ACHN (cell line): ENCODE measurements at places on chromosomes 3 and 15.

- peak; percentile 16 for DNase-seq
Observed at GRCh38 chr15:83697716-83698115, 43.8 kb downstream of the ADAMTSL3 start.

GRCh38 chr3:126402666-126403302 lies 8.1 kb downstream of the CFAP100 start:
- DNase-seq: no peak

DNA sequence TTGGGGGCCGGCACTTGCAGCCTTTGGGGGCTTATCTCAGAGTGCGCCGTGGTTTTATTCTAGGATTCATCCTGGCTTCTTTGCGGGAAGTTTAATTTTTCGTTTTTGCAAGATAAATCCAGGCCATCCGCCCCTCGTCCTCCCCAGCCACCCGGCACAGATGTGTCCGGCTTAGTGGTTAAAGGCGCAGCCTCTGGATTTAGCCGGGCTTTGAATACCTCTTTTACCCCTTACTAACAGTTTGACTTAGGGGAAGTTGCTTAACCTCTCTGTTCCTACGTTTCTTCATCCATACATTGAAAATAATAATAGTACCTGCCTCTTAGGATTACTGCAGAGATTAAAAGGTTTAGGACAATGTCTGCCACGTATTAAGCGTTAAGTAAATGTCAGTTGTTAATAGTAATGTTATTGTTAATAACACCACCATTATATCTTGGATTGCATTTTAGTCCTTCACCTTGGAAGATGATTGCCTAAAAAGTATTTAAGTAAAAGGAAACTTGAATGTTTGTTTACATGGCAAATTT lies 714 bp downstream of the ECT2 start:
- peak; percentile 32 for DNase-seq

DNA sequence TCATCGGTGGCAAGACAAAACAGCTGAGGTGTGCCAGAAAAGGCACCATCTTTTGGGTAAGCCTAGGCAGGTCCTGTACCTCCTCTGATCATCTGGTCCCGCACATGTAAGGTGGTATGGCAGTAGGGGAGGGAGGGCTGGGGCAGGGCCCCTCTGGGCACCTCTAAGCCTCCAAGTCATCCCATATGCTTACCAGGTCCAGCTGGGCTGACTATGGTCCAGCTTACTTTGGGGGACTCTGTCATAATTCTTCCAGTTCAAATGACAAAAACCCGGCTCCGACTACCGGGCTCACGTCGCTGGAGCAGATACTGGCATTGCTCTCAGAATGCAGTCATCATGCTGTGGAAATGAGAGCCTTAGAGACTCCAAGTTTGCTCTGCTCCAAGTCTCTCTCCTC lies 1.9 kb upstream of the RAB6B start:
- DNase-seq: no peak

DNA sequence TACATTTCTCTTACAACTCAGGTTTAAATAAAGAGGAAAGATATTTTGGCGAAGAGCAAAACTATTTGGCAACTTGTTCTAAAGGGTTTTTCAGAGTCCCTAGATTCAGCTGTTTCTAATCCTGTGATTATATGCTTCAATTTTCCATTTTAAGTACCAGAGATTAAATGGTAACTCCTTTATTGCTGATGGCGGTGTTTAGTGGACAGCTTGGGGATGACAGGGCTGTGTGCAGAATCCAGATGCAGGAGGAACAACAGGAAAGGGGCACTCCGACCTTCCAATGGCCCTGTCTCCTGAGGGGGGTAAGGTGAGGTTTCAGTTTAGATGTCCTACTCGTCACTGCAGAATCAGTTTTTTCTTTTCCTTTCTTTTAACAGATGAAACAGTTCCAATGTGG lies 405.0 kb downstream of the PDCD6IP start:
- DNase-seq: no peak

- no peak for DNase-seq
Observed at GRCh38 chr3:116102037-116102436, 343.2 kb downstream of the LSAMP start.

DNA sequence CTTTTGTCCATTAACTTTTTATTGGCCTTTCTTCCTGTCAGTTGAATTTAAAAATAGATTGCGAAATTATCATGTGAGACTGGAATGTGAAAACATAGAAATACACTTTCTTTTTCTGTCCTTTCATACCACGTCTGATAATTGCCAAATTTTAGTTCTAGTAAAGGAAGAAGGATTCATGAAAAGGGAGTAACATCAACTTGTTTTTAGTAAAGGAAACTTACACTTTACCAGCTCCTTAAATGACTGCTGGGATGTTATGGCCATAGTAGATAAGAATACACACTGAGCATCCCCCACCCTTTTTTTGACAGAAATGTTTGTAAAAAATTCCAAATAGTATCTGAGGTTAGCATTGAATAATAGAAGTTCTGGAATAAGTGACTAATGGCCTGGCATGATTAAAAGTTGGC lies 137.9 kb downstream of the NEO1 start:
- DNase-seq: no peak

- DNase-seq: no peak
Observed at GRCh38 chr3:156792945-156793344, 33.2 kb upstream of the LEKR1 start.

DNA sequence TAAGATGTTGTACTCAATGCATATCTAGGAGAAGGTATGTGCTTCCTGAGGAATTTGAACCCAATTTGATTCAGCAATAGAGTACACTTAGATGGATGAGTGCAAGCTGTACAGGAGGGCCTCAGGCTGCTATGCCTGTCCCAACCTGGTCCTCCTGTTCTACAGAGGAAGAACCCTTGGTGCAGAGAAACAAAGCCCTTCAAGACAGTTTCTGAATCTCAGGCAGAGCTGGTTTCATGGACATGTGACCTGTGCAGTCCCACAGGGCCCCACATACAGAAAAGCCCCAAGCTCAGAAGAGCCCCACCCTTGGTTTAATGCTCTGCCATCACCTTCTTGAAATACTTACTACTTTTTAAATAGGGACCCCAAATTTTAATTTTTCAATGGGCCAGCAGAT lies 15.3 kb downstream of the FOXP1 start:
- DNase-seq: no peak

DNA sequence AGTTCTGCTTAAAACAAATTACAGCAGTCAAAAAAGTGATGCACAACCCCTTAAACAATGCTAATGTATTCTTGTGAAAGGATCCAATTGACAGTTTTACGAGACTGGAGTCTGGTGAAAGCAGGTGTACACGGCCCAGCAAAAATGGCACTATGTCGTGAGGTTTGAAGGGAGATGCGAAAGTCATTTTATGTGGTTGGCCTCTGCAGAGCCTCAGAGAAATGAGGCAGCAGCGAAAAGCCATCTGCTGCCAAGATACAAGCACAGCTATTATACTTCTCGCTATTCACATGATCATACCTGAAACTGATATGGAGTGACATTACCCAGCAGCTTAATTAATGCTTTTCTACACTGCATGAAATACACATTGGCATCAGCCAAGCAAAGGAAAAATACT lies 36.4 kb downstream of the MECOM start:
- DNase-seq: no peak

DNA sequence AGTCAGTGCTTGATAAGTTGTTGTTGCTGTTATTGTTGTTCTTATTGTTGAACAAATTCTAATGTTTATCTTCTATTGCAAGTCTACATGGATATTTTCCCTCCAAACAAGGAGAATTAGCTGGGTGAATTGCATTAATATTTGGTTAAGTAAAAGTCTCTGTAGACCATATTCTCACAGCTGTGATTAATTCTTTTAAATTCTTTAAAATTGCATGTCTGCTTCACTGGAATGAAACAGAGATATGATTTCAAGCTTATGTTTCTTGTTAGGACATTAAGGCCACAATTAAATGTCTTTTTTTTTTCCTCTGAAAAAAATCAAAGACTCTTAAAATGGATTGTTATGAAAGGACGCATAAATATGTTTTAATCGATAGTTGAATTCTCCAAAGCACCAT lies 153.4 kb downstream of the EBLN2 start:
- DNase-seq: no peak

DNA sequence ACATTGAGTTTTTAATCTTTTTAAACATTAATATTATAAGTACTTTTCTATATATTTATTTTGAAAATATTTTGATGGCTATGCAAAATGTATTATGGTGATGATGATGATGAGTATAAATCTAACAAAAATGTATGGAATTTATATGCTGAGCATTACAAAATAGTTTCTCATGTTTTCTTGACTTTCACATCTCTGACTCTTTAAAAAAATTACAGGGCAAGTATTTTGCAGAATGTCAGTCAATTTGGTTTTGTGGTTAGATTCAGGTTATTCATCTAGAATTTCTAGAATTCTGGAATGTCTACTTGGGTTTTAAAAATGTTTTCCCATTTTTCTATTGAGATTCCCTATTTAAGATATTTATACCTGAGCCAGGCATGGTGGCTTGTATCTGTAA lies 41.7 kb upstream of the ANP32A start:
- DNase-seq: no peak

GRCh38 chr15:27902680-27903385 lies 196.3 kb downstream of the OCA2 start:
- DNase-seq: no peak

DNA sequence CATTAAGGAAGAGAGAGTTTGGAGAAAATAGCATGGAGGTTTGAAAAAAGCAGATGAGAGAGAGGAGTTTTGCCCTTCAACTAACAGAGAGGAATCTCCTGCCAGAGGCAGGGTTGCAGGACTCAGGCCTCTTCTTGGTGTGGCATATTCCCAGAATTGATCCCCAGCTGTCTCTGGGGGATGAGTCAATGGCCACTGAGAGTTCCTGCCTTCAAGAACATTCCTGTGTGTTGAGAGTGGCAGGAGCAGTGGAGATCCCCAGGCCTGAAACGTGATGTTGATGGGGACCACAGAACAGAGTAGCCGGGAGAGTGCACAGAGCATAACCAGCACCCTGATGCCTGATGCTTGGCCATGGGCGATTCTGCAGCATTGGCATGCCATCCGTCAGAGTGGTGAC lies 348.4 kb upstream of the THBS1 start:
- DNase-seq: peak; percentile 19

GRCh38 chr3:127770671-127771355 lies 51.5 kb downstream of the MGLL start:
- DNase-seq: no peak

DNA sequence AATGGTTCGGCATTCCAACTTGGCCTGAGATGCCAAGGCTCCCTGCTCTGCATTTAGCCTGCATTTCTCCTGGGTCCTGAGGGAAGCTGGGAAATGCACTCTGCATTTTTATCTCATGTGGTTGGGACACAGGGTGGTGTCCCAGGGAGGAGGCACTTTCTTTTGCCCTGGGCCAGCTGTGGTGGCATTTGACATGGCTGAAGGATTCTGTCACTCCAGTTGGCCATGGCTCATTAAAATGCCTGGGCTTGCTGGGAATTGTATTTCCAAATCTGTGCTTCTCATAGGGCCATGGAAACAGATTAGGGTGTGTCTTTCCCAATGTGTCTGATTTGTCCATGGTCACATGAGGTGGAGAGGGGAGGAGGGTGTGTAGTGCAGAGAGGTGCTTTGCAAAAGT lies 128.3 kb upstream of the RGMA start:
- no peak for DNase-seq

- no peak for DNase-seq
Observed at GRCh38 chr3:144643771-144644198, 672.2 kb downstream of the DIPK2A start.

GRCh38 chr15:98650417-98651035 lies 2.2 kb downstream of the IGF1R start:
- DNase-seq: peak; percentile 4

DNA sequence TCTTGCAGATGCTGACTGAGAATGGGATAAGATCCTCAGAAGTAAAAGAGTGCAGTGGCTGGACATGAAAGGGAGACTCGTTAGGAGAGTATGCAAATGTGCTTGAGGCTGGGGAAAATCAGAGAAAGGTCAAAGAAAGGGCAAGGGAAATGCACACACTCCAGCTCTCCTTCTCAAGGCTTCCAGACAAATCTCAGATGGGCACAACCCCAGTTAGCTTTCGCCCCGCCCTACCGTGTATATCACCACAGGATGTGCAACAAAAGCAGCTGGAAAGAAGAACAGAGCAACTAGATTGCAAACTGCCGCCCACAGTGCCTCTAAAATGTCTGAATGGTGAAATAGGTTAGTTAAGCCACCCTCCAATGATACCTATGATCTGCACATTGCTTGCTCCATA lies 63.9 kb downstream of the CERS3 start:
- DNase-seq: no peak

- DNase-seq: no peak
Observed at GRCh38 chr3:123765475-123766128, 118.5 kb downstream of the MYLK start.

DNA sequence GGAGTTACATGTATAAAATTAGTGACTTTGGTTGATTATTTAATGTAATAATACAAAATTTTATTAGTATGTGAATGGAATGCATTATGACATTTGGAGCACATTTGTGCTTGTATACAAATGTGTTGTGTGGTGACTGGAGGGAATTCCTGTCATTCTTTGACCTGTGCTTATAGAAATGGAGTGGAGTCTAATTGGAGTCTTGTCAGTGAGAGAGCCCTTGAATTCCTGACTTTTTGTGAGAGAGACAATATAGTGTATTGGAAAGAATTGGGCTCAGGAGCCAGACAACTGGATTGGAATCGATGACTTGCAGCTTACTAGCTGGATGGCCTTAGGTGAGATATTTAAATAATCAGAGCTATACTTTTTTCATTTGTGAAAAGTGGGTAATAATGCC lies 9.4 kb downstream of the TCF12 start:
- no peak for DNase-seq

GRCh38 chr3:12490547-12490946 lies 6.3 kb downstream of the TSEN2 start:
- DNase-seq: no peak

- DNase-seq: peak; percentile 13
Observed at GRCh38 chr15:94582368-94582767, 351.0 kb downstream of the MCTP2 start.

GRCh38 chr15:89396723-89397652 lies 62.4 kb upstream of the POLG start:
- no peak for DNase-seq

- DNase-seq: no peak
Observed at GRCh38 chr3:55654123-55654760, 167.1 kb upstream of the WNT5A start.

DNA sequence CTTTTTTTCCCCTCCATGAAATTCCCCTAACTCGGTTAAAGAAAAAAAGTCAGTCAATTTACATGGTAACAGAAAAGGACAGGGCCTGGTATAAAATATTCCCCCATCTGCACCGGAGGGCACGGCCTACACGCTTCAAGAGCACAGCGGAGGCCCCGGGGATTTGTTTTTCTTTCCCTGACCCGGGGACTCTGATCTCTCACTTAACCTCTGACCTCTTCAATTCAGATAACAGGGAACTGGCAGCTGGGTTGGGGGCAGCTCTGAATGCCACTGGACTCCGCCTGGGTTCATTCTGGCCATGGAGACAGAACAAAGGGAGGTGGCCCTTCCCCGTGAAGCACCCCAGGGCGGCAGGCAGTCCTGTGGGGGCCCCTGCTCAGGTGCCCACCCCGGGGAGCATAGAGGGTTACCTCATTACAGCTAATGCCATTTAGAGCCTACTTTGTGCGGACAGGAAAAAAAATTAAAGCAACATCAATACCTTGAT lies 257.5 kb downstream of the SHQ1 start:
- no peak for DNase-seq

- DNase-seq: no peak
Observed at GRCh38 chr3:126763035-126763434, 59.0 kb downstream of the CHCHD6 start.
